Daoy (cell line): ENCODE measurements at places on chromosomes 2 and 18.

DNA sequence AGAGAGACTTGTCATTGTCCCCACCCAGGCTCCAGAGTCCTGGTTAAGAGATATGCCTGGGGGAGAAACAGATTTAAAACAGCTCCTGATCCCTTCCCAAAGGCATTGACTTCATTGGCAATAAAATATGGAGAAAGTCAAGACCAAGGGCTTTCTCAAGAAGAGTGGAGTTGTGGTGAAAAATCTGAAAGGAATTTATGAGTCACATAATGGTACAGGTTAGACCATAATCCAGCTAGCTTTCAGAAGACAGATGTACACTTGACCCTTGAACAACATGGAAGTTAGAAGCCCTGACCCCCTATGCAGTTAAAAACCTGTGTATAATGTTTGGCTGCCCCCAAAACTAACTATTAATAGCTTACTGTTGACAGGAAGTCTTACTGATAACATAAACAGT lies 599.1 kb upstream of the SOX11 start:
- no peak for DNase-seq

GRCh38 chr2:235762832-235763598 lies 269.2 kb downstream of the AGAP1 start:
- DNase-seq: no peak

DNA sequence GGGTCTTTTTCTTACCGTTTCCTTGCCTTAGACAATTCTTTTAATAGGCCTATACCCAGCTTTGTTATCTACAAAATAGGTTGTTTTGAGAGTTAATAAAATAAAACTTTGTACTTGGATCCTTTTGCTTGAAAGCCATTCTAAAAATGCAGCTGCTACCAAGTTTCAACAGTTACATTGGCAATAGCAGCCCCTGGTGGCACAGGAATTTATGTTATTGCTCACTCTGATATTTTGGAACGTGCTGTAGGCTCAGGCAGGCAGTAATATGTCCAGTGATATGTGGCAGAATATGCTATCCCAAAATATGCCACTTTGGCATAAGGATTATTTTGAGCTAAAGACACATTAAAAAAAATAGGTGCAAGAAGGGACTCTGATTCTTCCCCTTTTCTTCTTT lies 6.7 kb upstream of the COMMD1 start:
- no peak for DNase-seq

DNA sequence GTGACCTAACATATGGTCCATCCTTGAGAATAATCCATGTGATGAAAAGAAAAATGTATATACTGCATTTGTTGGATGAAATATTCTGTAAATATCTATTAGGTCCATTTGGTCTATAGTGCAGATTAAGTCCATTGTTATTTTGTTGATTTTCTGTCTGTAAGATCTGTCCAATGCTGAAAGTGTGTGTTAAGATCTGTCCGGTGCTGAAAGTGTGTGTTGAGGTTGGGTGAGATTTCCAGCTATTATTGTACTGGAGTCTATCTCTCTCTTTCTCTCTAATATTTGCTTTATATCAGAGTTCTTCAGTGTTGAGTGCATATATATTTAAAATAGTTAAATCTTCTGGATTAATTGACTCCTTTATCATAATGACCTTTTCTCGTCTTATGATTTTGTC lies 828.8 kb upstream of the CRIM1 start:
- DNase-seq: no peak

DNA sequence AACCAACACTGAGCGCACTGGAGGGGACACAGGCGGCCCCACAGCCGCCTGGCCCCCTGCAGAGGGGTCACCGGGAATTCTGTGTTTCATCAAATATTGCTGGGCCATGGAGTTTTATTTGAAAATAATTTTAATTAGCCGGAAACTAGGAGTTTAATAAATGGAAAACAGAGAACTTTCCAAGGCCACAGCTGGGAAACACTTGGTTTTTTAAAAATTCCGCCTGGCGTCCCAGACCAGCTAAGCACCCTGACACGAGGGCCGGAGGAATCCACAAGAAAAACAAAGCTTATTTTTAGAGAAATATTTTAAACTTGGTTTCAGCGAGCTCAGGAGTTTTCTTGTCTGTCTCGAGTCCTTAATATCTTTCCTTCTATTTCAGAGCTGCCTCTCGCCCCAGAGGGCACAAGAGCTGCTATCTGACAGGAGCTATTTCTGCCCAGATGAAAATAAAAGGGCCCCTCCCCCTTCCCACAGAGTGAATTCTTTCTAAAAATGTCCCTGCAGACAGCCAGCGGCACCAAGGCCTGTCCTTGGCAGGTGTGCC lies 8.2 kb downstream of the ZFP36L2 start:
- DNase-seq: no peak

- DNase-seq: no peak
Measured at GRCh38 chr2:232290668-232291067, 87.9 kb upstream of the ALPP start.

- DNase-seq: peak; percentile 87
Measured at GRCh38 chr2:241637018-241637794, at the start of the genes ATG4B and THAP4. Gene ATG4B, plus strand, starts transcription at chr2:241637693. Its CDS starts 22 bp downstream, at chr2:241637715. Gene THAP4, minus strand, starts transcription at chr2:241637158. Its CDS starts 141 bp downstream, at chr2:241637017.

DNA sequence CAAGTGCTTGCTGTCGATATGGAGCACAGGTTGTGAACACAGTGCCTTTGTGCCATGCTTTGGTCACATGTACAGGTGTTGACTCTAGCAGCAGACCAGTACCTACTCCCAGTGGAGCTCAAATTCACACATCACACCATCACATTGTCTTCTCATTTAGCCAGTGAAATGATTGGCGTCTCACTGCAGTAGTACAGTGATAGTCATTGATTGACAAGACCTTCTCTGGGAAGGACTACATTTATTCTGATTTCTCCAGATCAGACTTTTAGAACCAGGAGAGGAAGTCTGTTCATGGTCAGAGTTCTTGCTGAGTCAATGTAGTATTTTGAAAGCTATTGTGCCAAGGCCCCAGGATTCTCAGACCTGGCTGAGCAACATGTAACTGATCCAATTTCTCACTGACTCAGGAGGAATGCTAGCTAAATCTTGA lies 75.2 kb downstream of the FMNL2 start:
- DNase-seq: peak; percentile 35

GRCh38 chr2:98892871-98893270 lies 43.2 kb downstream of the CRACDL start:
- no peak for DNase-seq

- DNase-seq: no peak
Measured at GRCh38 chr2:134399096-134399495, 145.2 kb downstream of the MGAT5 start.

DNA sequence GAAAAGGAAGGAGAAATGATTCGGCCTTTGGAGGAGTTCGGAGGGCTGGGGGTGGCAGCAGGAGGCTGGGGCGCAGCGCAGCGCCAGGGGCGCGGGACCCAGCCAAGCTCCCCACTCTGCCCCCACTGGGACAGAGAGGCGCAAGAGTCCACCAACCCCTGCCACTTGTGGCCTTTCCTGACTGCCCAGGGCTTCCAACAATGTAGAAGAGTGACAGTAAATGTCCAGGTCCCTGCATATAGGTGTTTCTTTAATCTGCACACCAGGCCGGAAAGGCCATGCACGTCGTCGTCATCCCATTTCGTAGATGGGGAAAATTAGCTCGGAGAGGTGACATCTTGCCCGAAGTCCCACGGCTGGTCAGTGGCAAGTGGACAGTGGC lies 96.6 kb downstream of the INHBB start:
- DNase-seq: no peak

- peak; percentile 88 for DNase-seq
Measured at GRCh38 chr2:38233231-38233983, 143.7 kb downstream of the ATL2 start.

DNA sequence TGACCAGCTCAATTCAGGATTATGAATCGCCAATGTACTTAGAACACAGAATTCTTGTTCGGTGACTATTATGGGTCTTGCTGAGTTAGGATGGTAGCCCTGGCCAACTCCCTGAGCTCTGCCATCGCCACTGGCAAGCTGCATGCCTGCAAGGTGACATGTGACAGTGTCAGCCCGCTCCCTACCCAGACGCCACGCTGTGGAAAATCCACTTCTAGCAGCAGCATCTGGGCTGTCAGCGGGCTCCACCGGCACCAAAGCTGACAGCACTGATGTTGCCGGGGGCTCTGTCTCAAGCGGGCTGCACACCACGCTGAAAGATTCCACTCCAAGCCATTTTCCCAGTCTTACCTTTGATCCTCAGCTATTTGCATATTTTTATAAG lies 100.7 kb downstream of the MYT1L start:
- no peak for DNase-seq

DNA sequence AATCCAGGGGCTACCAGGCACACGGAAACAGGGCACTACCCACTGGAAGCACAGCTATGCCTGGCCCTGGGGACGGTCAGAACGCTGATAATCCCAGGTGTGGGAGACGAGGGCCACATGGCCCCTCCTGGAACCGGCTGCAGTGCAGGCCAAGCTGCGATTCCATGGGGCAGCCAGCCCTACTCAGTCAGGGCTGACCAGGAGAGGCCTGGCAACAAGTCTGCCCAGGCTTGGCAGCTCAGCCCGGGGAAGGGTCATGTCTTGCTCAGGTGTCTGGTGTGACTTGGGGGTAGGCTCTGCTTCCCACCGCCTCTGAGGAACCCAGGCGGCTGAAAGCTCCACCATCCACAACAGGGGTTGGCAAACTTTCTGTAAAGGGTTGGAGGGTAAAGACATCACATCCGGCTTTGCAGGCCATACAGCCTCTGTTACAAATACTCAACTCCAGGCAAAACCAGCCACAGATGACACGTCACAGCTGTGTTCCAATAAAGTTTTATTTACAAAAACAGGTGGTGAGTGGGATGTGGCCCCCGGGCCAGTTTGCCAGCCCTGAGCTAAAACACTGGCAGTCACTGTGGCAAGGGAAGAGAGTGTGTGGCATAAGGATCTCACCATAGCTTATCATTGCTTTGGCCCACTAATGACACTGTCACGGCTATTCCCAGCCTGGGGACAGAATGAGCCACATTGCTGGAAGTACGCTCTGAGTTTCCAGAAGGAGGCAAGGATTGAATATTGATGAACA lies 85.2 kb downstream of the NDUFA10 start:
- no peak for DNase-seq

DNA sequence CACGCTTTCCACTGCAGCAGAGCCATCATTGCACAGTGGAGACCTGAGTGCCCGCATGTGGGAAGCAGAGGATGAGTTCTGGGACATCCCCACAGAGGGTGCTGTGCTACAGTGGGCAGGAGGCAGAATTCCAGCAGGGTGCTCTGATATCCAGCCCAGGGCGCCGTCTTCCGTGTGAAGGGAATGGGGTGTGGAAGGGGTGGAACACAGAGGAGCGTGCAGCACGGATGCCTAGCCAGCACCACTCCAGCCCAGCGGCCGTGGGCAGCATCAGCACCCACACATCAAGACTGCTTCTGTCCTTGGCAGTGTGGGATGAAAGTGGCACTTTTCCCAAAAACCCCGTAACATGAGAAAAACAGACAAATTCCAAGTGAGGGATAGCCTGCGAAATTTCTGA lies 134.3 kb downstream of the ZNF236 start:
- DNase-seq: no peak

- no peak for DNase-seq
Measured at GRCh38 chr2:68295516-68295915, 24.2 kb downstream of the CNRIP1 start.

DNA sequence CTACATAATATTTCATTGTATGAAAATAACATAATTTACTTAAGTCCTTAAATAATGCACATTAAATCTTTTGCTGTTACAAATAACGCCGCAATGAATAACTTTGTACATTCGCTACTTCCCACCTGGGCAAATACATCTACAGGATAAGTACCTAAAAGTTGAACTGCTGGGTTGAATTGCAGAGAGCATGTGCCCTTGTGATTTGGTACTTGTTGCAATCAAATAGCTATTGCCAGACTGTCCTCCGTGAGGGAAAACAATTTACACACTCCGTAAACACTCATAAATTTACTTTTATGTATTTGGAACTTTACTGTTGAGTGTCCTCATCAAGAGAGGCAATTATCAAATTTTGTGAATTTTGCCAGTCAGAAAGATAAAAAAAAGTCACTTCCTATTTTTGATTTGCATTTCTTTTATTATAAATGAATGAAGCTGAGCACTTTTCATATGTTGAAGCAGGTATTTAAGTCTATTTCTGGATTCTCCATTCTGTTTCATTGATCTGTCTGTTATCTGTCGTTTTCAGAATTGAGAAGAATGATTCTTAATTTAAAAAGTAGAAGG lies 140.8 kb upstream of the SERTAD2 start:
- DNase-seq: no peak

- DNase-seq: no peak
Measured at GRCh38 chr2:11237122-11237521, 81.9 kb downstream of the SLC66A3 start.

DNA sequence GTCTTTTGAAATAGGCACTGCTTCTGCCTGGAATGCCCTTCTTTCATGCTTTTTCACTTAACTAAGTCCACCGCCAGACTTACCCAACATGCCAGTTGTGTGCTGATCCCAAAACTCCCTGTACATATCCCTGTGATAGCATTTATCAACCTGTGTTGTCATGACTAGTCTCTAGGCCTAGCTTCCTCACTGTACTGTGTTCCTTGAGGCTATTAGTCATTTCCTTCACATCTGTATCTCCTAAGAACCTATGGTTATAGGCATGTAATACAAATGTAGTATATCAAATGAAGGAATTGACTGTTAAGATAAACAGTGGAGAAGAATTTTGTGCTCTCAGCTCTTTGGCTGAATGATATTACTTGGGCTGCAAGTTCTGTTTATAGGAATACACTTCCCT lies 184.3 kb downstream of the CYRIA start:
- DNase-seq: no peak

DNA sequence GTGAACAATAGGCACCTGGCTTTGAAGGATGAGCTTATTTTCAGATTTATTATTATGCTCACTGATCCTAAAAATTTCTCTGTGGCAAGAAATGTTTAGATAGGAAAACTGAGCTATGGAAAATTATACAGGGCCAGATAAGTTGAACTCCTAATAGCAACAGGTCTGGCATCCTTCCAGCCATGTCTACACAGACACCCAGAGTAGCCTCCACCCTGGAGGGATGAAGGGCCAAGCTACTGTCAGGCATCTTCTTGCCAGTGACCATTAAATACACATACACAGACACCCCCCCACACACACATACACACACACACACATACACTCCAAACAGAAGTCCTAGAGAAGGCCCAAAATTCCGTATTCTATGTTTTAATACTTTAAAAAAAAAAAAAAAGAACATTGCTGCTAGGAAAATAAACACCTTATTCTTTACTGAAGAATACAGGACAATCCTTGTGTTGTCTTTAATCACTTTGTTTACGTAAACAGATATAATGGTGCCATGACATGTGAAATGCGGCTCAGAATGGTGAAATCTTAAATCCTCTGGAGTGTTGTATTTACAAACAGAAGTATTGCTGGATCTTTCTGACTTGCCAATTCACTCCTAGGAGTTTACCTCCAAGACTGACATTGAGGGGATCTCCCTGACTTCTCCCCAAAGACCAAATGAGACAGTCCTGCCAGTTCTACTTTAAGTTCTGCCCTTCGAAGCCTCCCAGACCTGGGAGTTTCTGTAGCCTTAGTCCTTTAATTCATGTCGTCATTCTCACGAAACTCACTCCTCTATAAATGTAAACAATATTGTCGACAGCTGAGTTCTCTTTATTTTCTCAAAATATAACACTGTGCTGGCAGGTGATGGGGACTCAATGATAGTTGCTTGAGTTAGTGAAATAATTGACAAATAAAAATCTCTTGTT lies 163.1 kb downstream of the ANTXR1 start:
- DNase-seq: no peak

- DNase-seq: no peak
Measured at GRCh38 chr18:3920832-3921231, 470.9 kb downstream of the TGIF1 start.

- peak; percentile 82 for DNase-seq
Measured at GRCh38 chr2:11477994-11478393, 12.0 kb upstream of the E2F6 start.

GRCh38 chr2:158979772-158980171 lies 11.3 kb downstream of the TANC1 start:
- DNase-seq: no peak
